ENCODE measurements at places on chromosomes 1 and 21.

DNA sequence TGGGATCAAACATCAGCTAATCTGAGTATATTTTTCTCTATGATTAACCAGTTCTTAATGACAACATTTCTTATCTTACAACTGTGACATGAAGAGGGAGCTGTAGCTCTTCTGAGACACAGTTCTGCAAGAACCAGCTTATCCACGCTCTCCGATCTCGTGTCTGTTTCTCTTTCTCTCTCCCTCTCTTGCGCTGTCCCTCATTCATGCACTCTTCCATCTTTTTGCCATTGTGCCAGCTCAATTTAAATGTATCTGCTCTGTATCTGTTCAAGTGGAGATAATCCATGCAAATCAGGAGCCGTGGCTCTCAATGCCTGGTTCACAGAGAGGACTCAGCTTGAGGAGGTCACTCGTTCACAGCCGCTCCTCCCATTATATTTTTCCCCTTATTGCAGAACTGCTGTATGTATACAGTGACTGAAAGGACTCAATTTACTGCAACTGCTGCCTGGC, 494.7 kb upstream of the ADGRL2 start:
- peak; percentile 44 for DNase-seq

GRCh38 chr1:39196244-39197215, 8.0 kb upstream of the MACF1 start:
- no peak for DNase-seq

DNA sequence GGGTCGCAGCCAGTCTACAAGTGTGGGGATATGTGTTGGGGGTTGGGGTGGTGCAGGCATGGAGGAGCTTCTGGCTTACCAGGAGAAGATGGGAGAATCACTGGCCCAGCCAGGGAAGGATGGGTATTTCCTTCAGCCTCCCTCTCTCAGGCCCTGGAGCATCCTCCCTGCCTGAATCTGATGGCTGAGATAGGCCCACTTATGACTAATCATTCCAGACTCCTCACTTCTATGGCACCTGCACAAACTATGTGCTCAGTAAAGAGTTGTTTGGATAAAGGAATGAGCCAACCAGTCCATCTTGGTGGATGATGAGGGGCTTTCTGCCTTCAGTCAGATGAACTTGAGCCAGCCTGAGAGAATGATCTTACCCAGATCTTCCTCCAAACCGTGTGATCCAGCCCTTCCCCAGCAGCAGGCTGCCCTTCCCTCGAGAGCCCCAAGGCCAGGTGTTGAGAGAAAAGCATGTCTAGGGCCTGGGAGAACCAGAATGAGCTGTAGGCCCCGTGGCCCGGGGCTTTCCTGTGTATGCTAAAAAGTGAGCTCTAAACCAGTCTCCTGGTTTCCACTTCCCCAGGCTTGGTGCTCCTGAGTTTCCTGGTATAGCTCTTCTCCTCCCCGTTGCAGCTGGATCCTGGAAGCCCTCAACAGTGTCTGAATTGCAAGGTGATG, 1.3 kb downstream of the GPA33 start:
- DNase-seq: no peak

GRCh38 chr21:14084068-14084501, 126.7 kb downstream of the LIPI start:
- DNase-seq: no peak

- DNase-seq: no peak
Measured at GRCh38 chr1:236166041-236166440, 23.7 kb downstream of the GPR137B start.

DNA sequence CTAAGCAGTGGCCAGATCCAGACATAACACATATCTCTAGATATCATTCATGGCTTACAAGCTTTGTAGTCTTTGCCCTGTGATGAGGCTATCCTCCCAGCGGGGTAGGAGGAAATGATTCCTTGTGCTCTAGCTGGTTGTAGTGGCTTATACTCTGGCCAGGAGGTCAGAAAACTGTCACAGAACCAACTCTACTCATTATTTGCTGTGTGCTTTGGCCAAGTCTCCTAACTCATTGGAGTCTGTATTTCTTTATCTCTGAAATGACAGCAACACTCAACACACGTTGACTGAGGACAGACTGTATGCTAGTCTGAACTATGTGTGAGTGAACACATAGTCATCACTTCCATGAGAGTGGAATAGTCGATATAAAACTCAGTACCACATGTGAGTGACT, 116.7 kb upstream of the F3 start:
- DNase-seq: no peak

GRCh38 chr1:32044234-32044633, 28.5 kb upstream of the TMEM39B start:
- no peak for DNase-seq

- DNase-seq: no peak
Measured at GRCh38 chr1:119882132-119883049, 13.9 kb downstream of the ADAM30 start.

Measured in WERI-Rb-1 (cell line).